Ascending aorta (tissue), 2 donors: ENCODE measurements at places on chromosomes 2 and 18.

- DNase-seq = no peak
Measured at GRCh38 chr2:207394812-207395534, 134.8 kb upstream of the CREB1 start.

- DNase-seq = no peak
Measured at GRCh38 chr2:218418717-218419458, at the start of gene VIL1. TSS of gene VIL1 (plus strand) at chr2:218419123. CDS start at chr2:218423779, 4,656 bp downstream.

DNA sequence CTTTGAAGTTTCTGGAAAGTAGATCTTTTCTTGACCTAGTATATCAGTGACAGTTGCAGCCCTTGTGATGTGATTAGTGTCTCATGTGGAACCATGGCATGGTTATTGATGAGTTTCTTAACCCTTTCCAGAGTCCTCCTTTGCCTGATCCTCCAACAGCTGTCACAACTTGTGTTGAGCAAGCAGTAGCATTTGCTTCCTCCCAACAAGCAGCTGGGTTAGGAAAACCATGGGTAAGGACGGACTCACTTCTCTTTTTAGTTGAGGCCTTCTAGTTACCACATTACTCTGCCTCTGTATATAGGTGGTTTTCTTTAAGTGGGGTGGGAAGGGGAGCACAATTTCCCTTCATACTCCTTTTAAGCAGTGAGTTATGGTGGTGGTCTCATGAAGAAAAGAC is 96.3 kb downstream of the XRCC5 start:
- DNase-seq = no peak

GRCh38 chr18:60656553-60656952 is 284.0 kb upstream of the MC4R start:
- DNase-seq = no peak

- no peak for DNase-seq
Measured at GRCh38 chr2:210842896-210843295, 286.5 kb downstream of the CPS1 start.

DNA sequence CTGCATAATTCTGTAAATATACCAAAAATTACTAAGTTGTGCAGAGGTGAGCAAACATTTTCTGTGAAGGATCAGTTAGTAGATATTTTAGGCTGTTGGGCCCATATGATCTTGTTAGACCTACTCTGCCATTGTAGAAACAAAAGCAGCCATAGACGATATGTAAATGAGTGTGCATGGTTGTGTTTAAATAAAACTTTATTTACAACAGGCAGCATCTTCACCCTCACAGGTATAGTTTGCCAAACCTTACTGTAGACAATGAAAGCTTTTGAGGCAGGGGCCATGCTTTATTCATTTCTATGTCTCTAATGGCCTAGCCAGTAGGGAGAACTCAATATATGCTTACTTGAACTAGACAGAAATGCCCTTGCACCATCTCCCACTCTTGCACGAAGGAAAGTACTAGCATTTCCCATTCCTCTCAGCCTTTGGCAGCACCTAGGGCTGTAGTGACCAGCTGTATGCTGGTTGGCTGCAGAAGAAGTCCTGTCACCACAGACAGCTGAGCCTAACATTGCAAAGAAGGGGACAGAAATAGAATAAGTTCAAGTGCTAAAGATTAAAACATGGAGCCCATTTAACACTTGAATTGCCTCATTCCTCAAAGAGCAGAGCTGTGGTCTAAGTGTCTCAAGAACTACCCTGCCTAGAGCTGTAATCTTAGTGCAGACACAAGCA is 305.1 kb upstream of the MGAT5 start:
- DNase-seq = no peak
